ENCODE measurements at places on chromosomes 12 and 14. TPM values are rescaled to one million over a fixed set of nuclear protein-coding genes. Genes with fewer than 3 reads are reported as not detected.

HSPB8 gene
- total RNA-seq: 94.5 TPM

TEX52 gene
- not detected for total RNA-seq

GNG2 gene
- total RNA-seq: 25.1 TPM

ATP2B1 gene
- 127 TPM for total RNA-seq

Data from skeletal muscle tissue (tissue), 5 donors.